ENCODE measurements at places on chromosomes 5 and 9.

GRCh38 chr5:177124486-177124991, 9.0 kb upstream of the NSD1 start:
- H3K4me3 ChIP-seq = no peak overlapping the region
- no peaks in the 10 kb centered on the region for H3K36me3 ChIP-seq
- no peak overlapping the region for H3K27ac ChIP-seq
- ATAC-seq = no peak
- no peaks in the 10 kb centered on the region for H3K27me3 ChIP-seq

DNA sequence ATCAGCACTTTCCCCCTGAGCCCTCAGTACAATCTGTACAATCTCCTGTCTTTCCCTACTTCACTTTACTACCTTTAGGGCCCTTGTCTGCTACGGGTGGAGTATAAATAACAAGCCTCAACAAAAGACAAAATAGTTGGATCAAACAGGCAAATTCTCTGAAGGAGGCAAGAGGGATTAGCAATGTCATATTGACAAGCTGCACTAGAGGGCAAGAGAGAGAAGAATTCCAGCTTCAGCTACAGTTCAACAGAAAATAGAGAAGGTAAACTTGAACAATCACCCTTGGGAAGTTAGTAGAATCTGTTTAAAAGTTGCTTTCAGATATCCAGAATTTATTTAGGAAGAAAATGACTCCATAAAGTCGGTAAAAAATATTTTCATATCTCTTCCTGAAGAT, 68.4 kb upstream of the IZUMO3 start:
- no peaks in the 10 kb centered on the region for H3K4me1 ChIP-seq
- H3K4me3 ChIP-seq = no peak overlapping the region
- no peaks in the 10 kb centered on the region for H3K36me3 ChIP-seq
- no peak overlapping the region for H3K27ac ChIP-seq
- H3K27me3 ChIP-seq = no peaks in the 10 kb centered on the region

- no peaks in the 10 kb centered on the region for H3K27me3 ChIP-seq
- H3K27ac ChIP-seq = no peak overlapping the region
- H3K4me3 ChIP-seq = no peak overlapping the region
- H3K36me3 ChIP-seq = no peaks in the 10 kb centered on the region
Measured at GRCh38 chr5:26486631-26487030, 551.8 kb downstream of the CDH9 start.

GRCh38 chr9:100473276-100474081, 530 bp downstream of the TMEFF1 start:
- peaks cover 9% of the 10 kb centered on the region for H3K27me3 ChIP-seq
- H3K4me1 ChIP-seq = no peaks in the 10 kb centered on the region
- no peaks in the 10 kb centered on the region for H3K36me3 ChIP-seq
- peak; percentile 76 for ATAC-seq

GRCh38 chr5:136563489-136563888, 198.1 kb upstream of the TRPC7 start:
- no peaks in the 10 kb centered on the region for H3K4me1 ChIP-seq
- H3K36me3 ChIP-seq = no peaks in the 10 kb centered on the region
- H3K27ac ChIP-seq = no peak overlapping the region
- no peak overlapping the region for H3K4me3 ChIP-seq
- no peak for ATAC-seq

DNA sequence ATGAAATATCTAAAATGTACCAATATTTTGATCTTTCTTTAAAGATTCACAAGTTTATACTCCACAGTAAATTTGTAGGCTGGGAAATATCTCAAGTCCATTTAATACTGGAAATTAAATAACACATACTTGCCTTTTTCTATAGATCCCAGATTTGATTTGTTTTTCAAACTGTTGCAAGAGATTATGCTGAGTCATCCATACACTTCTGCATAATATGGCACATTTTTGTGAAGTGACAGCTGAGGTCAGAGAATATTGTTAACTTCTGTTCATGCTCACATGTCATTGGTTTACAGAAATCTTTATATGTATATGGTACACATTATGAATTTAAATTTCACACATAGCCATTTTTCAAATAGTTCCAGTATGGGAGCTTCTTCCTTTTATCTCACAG, 1066.3 kb upstream of the NUDT12 start:
- H3K4me1 ChIP-seq = no peaks in the 10 kb centered on the region
- no peaks in the 10 kb centered on the region for H3K36me3 ChIP-seq
- no peaks in the 10 kb centered on the region for H3K27me3 ChIP-seq

DNA sequence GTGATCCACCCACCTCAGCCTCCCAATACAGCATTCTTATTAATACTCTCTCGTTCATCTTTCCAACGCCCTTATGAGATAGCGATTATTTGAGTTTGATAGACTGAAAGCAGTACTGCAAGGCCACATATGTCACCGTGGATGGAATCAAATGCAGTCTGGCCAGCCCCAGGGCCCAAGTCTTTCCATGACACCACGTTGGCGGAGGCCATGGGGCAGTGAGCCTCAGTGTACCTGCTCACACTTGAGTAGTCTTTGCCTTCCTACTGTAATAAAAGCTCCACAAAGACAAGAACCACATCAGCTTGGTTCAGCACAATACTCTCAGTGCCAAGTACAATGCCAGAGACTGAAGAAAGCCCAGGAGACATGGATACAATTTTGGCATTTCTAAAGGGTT, 88.5 kb downstream of the TTLL11 start:
- no peak overlapping the region for H3K4me3 ChIP-seq
- H3K27ac ChIP-seq = no peak overlapping the region
- H3K27me3 ChIP-seq = no peaks in the 10 kb centered on the region
- H3K4me1 ChIP-seq = peaks cover 31% of the 10 kb centered on the region
- no peaks in the 10 kb centered on the region for H3K36me3 ChIP-seq
- no peak for ATAC-seq

GRCh38 chr9:113397203-113397631, 3.9 kb downstream of the ALAD start:
- peaks cover 26% of the 10 kb centered on the region for H3K4me1 ChIP-seq
- no peak overlapping the region for H3K27ac ChIP-seq
- no peaks in the 10 kb centered on the region for H3K27me3 ChIP-seq
- no peak for ATAC-seq

All from gastroesophageal sphincter (tissue), 4 donors.